Stimulated activated CD4-positive, alpha-beta T cell treated with anti-CD3 and anti-CD28 coated beads, Interleukin-4, amount 100 ng/mL, for 1 hour (primary cell): ENCODE measurements at places on chromosomes 13 and 19.

DNA sequence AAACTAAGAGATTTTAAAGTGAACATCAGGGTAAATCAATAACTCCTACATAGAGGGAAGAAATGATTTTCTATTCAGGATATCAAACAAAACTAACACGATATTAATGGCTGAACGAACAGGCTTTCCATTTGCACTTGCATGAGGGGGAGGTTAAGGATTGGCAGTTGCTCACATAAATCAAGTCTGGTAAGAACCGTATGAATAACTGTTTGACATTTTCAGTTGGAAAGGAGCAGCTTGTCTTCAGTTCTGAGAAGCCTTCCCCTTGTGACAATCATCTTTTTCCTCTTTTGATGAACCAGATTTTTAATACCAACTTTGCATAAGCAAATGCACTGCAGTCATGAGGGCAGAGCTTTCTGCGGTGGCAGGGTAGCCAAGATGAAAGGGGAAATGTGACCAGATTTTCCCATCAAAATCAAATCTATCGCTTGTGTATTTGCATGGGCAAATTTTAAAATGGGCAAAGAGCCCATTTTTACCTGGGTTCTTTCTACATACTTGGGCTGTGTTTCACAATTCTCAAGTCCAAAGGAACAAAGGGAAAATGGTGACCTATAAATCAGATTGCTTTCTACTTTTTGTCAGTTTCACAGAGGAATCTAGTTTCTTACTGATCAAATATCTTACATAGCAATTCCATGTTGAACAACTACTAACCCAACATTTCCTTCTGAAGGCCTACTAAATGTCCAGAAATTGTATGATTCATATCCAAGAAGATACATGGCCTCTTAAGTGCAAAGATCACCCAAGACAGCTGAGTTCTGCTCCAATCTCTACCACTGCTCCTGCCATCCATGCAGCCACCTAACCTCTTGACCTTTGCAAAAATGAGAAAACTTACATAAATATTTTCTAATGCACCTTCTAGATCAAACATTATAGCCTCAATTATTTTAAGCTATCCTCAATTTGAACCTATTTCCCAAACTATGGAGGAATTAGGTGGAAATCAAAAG, 249.6 kb downstream of the OXGR1 start:
- DNase-seq, result no peak

DNA sequence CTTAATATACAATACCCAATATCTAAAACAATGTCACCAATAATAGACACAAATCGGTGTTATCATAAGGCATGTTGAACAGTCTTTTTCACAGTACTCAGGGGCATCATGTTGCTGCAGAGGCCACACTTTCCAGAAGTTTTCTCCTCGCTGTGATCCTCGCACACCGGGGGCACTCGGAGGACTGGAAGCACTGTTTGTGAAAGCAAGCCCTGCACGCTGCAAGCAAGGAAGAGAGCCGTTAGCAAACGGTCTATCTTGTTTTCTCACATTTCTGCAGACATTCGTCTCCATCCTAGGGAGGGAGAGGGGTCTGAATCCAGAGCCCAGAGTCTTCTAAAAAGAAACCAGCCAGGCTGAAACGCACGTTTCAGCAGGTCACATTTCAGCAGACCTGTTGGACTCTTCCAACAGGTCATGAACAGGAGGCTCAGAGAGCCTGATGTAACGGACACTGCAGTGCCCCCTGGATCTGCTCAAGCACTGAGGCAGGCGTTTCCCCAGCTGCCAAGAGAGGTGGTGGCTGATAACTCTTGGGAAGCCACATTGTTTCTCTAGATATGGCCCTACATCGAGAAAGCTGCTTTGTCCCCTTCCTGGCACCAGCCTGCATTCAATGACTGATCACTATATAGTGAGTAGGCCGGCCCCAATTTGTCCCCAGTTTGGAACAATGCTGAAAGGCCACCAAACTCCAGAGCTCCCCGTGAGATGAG, 43.6 kb downstream of the RUBCNL start:
- DNase-seq, result no peak

DNA sequence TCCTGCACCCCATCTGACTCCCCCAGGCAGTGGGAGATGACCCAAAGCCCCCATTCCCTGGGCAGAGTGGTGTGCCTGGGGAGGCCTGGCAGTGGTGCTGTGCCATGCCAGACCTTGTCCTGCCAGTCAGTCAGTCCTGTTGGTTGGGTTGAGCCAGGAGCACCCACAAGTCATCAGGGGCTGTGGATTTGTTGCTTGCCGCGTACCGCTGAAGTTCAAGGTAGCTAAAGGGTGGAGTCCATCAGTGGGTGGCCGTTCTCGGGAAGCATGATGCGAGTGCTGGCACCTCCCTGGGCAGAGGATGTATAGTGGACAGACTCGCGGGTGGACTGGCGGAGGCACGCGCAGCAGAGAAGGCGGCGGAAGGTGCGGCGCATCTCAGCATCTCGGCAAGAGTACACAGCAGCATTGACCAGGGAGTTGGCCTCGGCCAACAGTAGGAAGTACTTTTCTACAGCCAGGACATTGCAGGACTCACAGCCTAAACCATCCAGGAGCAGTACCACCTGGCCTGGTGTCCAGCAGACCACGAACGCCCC, 3.9 kb downstream of the LPAR2 start:
- DNase-seq, result no peak

GRCh38 chr13:91714855-91715254, 316.4 kb downstream of the GPC5 start:
- DNase-seq, result no peak

- DNase-seq, result peak; percentile 67
These were observed 365 bp downstream of the PPP6R1 start for GRCh38 chr19:55258476-55258827.

- no peak for DNase-seq
These were observed 51.3 kb downstream of the RAB20 start for GRCh38 chr13:110509971-110510786.

DNA sequence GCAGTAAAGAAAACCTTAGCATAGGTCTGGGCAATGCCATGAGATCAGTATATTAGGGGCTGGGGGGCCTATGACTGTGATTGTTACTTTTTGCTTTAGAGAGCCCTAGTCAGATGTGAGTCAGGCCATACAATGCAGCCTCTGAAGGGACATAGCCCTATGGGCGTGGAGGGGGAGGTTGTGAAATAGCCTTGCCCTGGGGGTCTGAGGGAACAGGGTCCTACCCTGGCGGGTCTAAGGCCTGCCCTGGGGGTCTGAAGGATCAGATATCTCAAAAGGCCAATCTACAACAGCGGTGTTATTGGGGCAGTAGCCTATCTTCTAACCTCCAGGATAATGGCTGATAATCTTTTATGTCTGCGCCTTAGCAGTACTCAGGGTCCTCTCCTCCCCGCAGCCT, 13.8 kb upstream of the SLC1A5 start:
- no peak for DNase-seq

DNA sequence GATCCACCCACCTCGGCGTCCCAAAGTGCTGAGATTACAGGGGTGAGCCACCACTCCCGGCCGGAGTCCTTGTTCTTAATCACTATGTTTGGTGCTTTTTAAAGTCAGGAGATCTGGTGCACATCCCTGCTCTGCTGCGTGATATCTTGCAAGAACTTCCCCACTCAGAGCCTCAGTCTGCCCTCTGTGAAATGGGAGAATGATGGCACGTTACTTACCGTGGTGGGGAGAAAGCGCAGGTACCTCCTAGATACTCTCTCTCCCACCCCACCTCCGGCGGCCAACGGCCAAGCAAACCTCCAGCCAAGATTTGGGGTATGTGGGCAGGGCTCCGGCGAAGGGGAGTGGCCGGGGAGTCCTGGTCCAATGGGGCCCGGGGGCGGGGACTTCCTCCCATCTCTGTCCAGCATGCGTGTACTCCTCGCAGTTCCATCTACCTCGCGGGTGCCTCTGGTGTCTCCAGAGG, at the start of gene RYR1:
Gene RYR1 (plus strand): TSS at position 424 of the 466 bp plus-strand sequence. CDS start 139 bp downstream, outside the sequence.
- peak; percentile 66 for DNase-seq

- no peak for DNase-seq
These were observed 1516.7 kb upstream of the PCDH20 start for GRCh38 chr13:62932256-62932883.

DNA sequence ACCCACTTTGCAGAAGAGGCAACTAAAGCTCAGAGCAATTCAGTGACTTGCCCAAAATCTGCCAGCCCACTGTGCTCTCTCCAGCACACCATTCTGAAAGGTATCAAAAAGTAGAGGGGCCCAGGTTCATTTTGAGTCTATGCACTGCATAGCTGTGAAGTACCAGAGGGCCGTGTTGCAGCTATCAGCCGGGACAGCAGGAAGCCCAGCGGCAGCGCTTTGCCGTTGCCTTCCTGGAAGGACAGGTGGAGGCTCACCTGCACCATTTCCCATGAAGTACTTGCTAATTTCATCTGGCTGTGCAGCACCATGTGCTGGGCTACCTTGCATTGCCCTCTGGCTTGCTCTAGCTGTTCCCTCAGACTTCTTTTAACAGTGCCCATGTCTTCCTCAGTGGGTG, 2.7 kb upstream of the SERPINE3 start:
- no peak for DNase-seq

DNA sequence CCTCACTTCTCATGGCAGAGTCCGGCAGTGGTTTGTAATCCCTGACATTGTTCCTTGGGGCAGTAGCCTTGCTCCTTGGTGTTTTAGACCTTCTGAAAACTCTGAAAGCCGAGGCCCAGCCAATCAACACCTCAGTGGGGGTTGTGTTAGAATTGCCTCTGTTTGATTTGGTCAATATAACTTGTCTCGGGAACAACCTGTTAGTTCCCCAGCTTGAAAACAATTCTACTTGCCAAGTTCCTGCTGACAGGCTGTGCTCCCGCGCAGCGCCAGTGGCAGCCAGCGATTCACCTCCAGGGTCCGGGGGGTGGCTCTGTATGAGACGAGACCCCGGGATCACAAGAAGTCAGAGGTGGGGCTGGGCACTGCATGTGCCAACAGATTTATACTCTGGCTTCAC, 81.4 kb upstream of the MEDAG start:
- no peak for DNase-seq

DNA sequence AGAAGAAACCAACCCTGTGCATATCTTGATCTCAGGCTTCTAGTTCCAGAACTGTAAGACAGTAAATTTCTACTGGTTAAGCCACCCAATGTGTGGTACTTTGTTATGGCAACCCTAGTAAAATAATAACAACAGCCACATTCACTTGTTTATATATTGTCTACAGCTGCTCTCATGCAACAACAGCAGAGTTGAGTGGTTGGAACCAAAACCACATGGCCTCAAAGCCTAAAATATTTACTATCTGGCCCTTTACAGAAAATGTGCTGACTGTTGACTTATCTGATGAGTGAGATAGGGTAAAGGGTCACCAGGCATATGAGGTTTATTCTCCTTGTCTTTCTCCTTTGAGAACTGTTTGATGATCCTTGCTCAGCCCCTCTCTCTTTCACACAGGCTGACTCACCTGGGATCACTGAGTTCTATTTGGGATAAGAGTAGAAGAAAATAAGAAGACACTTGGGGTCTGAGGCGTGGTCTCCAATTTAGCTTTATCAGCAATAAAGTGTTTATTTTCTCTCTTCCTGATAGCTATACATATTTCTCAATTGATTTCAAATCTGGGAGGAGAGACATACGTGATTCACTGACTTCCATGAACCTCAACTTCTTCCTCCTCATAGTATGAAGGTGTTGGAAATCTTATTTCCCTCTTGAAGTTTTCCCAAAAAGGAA, 227.5 kb upstream of the STARD13 start:
- no peak for DNase-seq

- DNase-seq, result no peak
These were observed 512.3 kb upstream of the PCDH9 start for GRCh38 chr13:67742478-67742877.

GRCh38 chr13:51697181-51697580, 106.8 kb downstream of the DHRS12 start:
- no peak for DNase-seq

- DNase-seq, result no peak
These were observed at the start of gene GAS6 for GRCh38 chr13:113863524-113864272. Gene GAS6, minus strand, starts transcription at chr13:113864076. Its CDS starts 156 bp downstream, at chr13:113863920.

- peak; percentile 84 for DNase-seq
These were observed at the start of gene TICAM1 for GRCh38 chr19:4831304-4831978. Gene TICAM1, minus strand, starts transcription at chr19:4831712. Its CDS starts 13,335 bp downstream, at chr19:4818377.
